ENCODE measurements at places on chromosomes 2 and 18.

DNA sequence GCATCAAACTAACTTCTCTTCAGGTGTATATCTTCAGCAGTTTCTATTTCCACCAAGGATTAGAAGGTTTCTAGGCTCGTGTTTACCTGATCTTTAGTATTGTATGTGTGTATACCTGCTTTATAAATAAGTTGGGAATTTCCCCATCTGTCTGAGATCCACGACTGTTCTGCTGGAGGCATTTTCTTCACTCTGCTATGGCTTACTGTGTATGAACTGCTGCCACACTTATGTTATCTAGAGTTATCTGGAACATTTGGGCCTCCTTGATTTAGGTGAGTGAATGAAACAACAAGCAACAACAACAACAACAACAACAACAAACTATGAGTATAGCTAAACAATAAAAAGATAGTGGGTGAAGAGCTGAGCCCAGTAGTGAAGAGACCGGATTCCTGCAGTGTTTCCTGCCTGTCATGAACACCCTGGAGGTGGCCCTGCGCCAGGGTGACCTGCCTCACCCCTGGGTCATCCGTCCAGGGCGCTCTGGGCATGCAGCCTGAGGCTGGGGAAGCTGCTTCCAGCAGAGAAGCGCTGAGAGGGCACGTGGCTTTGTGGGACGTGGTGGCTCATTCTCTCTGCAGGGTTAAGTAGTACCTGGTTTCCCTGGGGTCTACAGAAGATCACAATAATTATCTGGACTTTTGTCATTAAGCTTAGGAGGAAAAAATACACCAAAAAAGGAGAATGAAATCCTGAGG is 56.1 kb upstream of the GATA6 start:
- no peak for DNase-seq

DNA sequence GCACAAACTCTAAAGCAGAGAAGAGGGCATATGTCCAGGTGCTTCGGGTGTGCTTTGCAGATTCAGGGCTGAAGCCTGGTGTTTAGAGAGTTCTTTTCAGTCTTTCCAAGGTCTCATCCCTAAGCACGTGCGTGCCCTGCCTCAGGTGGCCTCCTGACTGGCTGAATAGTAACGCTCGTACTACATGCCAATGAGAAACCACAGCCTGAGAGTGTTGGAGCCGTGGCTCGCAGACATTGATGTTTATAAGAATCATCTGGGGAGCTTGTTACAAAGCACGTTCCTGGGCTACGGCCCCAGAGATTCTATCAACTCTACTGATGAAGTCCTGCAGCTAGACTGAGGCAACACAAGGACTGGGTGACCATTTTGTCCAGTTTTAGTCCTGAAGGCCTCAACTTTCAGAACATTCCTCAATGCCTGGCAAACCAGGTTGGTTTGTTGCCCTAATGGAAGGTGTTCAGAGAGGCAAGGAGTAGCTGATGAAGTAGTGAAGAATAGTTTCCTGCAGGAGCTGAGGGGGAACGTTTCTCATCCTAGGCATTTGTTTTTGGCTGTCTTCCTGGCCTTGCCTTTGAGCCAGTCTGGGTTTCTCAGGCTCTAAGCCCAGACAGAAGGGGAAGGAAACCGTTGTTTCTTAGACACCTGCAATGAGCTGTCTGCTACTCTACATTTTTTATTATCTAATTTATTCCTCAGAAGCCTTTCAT is 31.5 kb upstream of the HAAO start:
- DNase-seq, result no peak

DNA sequence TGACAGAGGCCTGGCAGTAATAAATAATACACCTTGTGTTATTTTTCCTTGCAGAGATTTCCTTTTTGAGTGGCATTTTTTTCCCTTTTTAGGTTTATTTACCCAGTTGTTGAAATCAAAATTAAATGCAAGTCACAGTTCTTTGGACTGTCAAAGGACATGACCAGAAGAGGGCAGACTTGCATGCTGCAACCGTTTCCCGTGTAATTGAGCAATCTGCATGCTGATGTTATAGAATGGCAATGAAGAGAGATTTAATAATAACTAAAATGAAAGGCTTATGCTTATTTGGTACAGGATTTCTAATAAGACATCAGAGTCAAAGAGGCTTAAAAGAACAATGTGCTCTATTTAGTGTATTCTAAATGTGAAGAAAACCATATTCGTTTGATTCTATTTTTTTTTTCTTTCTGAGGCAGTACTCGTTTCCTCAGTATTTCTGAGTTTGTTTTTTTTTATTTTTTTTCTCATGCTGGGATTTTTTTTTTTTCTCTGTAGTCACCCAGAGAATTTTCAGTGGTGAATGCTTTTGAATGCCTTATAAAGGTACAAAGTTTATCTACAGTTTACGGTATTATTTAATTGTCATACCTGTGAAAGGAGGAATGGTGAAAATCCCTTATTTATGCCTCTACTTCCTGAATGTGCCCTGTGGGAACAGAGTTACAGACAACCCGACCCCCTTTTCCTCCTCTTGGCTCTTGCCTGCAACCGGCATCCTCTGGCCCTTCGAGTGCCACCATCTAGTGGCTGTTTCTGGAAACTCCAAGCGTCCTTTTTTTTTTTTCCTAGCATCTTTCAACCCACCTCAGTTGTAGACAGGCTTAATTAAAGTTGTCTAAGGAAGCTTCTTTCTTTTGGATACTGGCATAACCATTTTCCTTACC is 368.5 kb downstream of the LRRTM1 start:
- no peak for DNase-seq

DNA sequence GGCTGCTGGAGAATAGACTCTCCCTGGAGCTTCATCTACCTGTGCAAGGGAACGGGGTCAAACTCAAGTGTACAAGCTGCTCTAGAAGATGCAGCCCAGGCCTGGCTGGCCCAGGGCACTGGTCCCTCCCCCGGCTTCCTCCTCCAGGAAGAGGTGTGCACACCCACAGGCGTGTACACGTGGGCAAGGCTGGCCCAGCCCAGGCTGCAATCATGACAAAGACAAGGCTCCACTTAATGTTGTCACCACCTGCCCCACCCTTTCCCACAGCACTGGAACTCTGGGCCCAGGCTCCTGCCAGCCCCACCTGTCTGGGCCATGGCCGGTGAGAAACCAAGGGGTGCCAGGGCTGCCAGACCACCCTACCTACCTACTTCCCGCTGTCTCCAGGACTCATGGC is 29.6 kb upstream of the ALPP start:
- no peak for DNase-seq

DNA sequence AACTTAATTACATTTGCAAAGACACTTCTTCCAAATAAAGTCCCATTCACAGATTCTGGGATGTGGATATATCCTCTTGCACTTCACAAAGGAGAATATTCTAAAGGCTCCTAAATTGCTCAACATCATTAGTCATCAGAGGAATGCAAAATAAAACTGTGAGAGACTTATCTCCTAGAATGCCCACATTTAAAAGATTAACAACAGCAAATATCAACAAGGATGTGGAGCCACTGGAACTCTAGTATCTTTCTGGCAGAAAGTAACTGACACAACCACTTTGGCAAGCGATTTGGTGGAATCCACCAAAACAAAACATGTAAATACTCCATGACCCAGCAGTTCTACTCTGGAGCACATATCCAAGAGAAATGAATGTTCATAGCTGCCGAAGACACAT is 4.6 kb downstream of the NEU2 start:
- no peak for DNase-seq

DNA sequence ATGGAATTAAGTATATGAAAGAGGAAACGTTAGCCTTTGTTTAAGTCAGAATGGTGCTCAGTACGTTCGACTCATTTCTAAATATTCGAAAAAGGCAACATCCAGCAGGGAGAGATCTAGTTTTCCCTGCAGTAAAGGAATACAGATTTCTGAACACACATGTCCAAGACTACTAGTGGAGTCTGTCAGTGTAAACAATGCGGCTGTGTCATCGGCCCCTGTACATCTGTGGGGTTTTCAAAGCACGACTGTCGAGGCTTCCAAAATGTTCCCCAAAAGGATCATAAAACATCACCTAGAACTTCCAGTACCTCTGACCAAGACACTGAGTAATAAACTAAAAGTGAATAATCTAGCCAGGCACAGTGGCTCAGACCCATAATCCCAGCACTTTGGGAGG is 112.8 kb downstream of the ZNF516 start:
- DNase-seq, result no peak

- no peak for DNase-seq
These were observed 434.7 kb downstream of the PTPRM start for GRCh38 chr18:8001711-8002301.

DNA sequence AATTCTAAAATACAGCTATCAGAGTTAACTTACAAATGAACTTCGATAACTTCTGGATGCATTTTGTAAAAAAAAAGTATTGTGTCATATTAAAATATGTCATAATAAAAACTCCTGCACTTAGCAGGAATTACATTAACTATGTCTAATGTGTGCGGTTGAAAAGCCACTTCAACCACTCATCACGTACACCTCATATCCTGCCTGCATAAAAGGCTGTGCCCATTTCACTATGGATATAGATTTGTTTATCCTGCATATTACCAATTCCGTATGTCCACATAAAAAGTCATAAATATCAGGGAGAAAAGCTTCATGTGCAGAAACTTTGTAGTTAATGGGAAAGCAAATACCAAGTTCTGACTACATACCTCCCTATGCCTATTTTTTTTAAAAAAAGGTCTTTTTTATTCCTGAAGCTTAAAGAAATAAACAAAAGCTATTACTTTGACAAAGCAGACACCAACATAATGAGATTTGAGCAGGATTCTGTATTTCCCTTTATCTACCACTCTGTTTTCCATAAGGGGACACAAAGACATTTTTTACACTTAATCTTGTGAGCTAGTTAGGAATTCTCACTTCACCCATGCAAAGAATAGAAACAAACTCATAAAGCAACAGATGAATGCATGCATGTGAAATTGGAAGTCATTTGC is 96.1 kb downstream of the PPP1R1C start:
- no peak for DNase-seq

DNA sequence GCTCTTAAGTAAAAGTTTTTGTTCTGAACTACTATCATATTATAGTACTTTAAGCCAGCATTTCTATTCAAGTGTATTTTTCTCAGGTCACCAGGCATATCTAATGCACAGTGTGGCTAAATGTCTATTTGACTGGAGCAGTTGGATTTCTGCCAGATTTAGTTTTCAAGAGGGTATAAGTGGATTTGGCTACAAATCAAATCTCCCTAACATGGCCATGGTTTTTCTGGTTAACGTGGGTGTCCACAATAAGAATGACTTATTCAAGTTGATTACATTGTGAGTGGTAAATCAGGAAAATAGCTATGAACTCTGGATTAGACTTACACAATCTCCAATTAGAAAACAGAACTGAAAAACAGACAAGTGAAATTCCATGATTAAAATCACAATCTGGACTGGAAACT is 5.7 kb upstream of the CHN1 start:
- no peak for DNase-seq

- DNase-seq, result no peak
These were observed 38.0 kb downstream of the BMP10 start for GRCh38 chr2:68833162-68833561.

DNA sequence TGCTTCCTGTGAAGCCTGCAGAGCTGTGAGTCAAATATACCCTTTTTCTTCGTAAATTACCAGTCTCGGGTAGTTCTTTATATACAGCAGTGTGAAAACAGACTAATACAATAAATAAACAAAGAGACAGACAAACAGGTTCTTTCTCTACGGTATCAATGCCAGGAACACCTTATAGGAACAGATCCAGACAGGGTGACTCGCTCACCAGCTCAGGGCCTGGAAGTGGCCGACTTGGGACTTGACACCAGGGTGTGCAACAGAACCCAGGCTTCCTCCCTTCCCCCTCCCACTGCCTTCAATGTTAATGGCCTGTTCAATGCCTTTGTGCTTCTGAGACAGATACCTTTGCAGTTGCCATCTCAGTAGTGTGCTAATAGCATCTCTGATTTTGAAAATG is 309.5 kb downstream of the ALK start:
- DNase-seq, result no peak

GRCh38 chr2:241868661-241869081 is 858 bp upstream of the RTP5 start:
- no peak for DNase-seq

Measured in GM13977 (cell line).